ENCODE measurements at places on chromosomes 5 and 9.

DNA sequence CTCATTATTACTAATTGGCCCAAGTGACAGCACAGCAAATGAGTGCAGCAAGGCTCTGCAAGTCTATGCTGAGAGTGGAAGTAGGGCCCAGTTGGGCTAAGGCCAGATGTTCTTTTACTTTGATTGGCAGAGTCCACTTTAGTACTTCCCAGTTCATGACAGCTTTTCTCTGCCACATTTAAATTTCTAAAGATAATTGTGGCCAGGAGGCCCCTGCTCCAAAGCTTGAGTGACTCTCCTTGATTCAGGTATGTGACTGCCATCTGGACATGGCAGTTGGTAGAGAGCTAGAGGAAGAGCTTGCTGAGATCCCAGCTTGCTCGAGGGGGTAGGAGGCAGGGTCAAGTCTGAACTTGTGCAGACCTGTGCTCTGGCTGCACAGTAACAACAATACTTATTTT lies 154.1 kb downstream of the CARTPT start:
- no peak for DNase-seq

DNA sequence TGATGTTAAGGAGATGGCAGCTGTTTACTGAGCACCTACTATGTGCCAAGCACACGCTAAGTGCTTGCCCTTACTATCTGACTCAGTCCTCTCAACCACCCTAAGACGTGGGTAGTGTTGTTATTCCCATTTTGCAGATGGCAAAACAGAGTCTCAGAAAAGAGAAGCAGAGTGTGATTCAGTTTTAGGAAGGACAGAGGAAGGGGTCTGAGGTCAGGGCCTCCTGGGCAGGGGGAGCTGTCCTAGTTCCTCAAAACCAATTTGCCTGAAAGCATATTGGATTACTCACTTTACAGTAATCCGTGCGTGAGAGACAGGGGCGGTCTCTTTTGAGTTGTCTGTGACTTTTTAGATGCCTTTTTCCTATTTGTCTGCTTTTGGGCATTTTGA lies 23.2 kb downstream of the DNM1 start:
- no peak for DNase-seq

GRCh38 chr9:136557036-136557435 lies 11.2 kb upstream of the NOTCH1 start:
- no peak for DNase-seq

- DNase-seq = peak; percentile 28
Measured at GRCh38 chr9:137027369-137028262, at the start of gene ABCA2. Gene ABCA2 (minus strand): TSS chr9:137028237. CDS start chr9:137028140, 97 bp downstream.

DNA sequence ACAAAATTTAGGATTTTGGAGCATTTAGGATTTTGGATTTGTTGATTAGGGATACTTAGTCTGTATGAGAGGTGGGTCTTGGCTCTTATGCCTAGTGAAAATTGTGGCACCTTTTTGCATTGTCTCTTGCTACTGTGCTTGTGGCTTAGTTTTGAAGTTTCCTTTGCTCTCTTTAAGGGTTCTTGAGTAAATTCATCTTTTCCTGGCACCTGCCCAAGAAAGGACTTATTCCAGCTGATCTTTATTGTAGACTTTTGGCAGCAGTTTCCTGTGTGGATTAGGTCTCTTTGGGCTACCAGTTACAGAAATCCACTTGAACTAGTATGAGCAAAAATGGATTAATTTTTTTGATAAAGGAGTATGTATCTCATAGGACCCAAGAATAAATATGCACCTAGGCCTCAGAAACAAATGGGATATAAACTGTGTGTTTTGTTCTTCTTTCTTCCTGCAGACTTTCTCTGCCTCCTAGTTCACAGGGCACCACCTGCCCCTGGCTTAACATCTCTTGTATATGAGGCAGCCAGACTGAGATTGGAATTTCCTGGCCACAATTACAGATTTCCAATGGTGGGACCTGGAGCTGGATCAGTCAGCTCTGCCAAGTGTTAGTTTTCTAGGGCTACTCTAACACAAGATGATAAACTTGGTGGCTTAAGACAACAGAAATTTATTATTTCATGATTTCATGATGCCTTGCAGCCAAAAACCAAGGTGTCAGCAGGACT lies 44.6 kb downstream of the FOCAD start:
- no peak for DNase-seq

GRCh38 chr5:171770153-171770552 lies 15.5 kb upstream of the SMIM23 start:
- DNase-seq = no peak

DNA sequence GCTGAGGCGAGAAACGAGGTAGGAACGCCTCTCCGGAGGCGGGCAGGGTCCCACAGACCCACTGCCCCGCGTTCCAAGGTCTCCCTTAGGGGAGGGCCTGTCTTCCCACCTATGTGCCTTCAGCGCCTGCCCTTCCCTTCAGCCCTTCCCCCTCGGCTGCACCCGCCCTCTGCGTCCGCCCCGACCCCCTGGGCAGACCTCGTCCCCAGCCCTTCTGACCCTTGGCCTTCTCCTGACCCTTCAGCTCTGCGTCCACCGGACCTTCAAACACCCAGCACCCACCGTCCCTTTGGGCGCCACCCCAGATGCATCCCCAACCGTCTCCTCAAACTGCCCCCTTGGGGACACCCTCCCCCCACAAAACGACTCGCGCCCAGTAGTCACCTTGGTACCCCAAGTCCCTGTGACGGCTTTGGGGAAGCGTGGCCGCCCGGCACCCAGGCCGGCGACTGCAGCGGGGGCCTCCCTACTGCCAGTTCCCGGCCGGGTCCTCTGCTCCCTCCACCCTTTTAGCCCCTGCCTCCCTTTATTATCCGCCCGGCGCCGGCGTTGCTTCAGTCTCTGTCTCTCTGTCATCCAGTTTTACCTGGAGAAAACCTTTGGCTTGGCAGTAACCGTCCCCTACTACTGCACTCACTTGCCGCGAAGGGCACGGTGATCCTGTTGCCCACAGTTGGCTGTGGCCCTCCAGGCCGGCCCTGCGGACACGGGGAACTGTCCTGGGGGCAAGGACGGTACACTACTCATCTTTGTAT lies 421 bp downstream of the RUSC2 start:
- DNase-seq = peak; percentile 16

- DNase-seq = no peak
Measured at GRCh38 chr9:127637322-127637847, 25.3 kb downstream of the STXBP1 start.

GRCh38 chr5:66558560-66558959 lies 37.6 kb upstream of the MAST4 start:
- no peak for DNase-seq

GRCh38 chr5:76794871-76795270 lies 24.0 kb upstream of the F2RL1 start:
- DNase-seq = no peak

DNA sequence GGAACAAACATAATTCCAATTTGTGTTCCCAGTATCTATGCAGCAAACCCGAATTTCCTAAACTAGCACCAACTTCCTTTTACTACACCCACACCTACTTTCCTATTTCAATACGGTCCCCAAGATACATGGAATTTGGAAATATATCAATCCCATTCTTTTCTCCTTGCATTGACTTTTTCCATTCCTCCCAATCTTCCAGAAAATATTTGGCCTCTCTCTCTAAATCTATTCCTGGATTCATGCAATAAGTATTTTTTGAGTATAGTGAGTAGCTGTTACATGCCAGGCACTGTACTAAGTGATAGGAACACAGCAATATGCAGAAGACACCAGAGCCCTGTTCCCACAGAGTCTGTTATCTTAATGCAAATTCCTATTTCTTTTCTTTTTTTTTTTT lies 216.2 kb upstream of the PIK3R1 start:
- no peak for DNase-seq

DNA sequence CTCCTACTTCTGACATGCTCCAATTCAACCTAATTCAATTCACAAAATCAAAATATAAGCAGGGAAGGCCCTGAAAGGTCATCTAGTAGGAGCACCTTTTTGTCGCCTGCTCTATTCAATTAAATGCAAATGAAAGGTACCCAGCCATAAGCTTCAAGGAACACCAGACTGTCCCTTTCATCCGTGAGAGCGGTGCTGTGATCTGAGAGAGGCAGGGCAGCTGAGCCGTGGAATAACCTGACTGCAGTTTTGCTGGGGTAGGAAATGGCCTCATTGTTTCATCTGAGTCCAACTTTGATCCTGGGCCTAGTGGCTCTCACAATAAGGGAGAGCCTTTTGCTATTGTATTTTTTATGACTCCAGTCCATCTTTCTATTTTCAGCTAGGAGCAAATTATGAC lies 39.8 kb upstream of the GLRA1 start:
- DNase-seq = no peak

GRCh38 chr5:9468060-9468388 lies 77.9 kb downstream of the SEMA5A start:
- DNase-seq = no peak

- DNase-seq = no peak
Measured at GRCh38 chr9:120486347-120486746, 93.6 kb downstream of the CDK5RAP2 start.

- no peak for DNase-seq
Measured at GRCh38 chr5:34582371-34582770, 73.8 kb upstream of the RAI14 start.

DNA sequence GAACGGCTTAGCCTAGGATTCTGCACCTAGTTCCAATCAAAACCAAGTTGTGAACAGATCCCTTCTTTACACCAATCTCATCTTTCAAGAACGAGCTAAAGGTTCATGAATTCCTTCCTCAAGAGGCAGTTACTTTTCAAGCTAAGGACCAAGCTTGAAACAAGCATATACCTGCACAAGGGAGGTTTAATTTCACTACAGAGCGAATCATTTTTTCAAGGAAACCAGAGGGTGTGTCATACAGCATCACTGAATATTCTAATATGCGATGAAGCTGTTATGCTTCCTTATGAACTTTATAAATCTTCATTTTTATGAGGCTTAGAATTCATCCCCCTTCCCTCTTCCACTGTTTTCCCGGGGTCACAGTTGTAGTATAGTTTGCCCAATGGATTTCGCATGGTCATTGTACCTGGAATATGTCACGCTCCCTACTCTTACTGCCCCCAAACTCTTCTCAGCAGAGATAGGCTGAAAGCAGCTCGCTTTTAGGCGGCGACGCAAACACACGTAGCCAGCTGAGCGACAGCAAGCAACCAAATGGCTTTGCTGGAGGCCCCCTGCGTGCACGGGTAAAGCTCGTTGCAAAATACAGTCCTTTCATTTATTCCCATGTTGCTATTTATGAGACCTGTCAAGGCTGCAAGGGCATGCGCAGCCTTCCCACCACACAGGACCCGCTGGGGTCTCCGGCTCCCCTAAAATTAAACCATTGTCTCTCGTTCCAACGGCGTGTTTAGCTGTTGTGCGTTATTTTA lies 832 bp downstream of the LMBRD2 start:
- peak; percentile 8 for DNase-seq

DNA sequence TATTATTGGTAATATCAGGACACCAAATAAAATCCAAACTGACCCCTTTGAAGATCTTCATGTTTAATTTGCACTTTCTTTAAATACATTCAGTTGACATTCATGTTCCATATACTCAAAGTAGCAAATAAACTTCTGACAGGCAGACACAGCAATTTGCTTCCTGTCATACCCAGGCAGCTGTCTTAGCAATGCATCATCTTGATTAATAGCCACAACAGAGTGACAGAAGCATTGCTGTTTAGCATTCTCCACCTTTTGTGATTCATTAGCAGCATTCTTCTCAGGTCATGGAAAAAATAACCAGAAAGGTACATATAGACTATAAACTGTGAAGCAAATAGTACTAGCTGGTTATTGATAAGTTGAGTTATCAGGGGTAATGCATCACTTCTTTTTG lies 366.8 kb downstream of the CYLC2 start:
- no peak for DNase-seq

GRCh38 chr5:83993803-83994202 lies 273.1 kb upstream of the HAPLN1 start:
- no peak for DNase-seq

DNA sequence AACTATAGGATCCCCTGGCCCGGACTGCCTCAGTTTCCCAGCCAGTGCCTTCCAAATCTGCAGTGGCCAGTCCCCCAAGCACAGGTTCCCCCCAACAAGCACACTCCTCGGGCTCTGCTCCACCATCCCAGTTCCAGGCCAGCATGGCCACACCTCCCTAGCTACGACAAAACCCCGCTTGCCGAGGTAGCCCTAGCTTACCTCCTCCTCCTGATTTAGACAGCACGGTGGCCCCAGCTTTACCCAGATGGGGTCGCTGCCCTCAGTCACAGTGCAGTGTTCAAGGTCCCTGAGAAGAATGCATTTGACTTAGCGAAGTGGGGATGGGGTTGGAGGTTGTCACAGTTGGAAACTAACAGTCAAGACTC lies 40.8 kb upstream of the GARNL3 start:
- DNase-seq = no peak

GRCh38 chr9:97651646-97652045 lies 18.0 kb downstream of the NCBP1 start:
- no peak for DNase-seq

GRCh38 chr5:168137265-168137664 lies 154.2 kb upstream of the WWC1 start:
- no peak for DNase-seq

- no peak for DNase-seq
Measured at GRCh38 chr5:177354711-177355110, 3.0 kb upstream of the RGS14 start.

- DNase-seq = no peak
Measured at GRCh38 chr5:179892255-179892654, 15.4 kb downstream of the TBC1D9B start.

GRCh38 chr5:39447059-39447458 lies 22.3 kb upstream of the DAB2 start:
- no peak for DNase-seq

- DNase-seq = no peak
Measured at GRCh38 chr5:105952875-105953274, 1717.9 kb downstream of the EFNA5 start.

GRCh38 chr9:106288689-106289088 lies 574.3 kb upstream of the ZNF462 start:
- no peak for DNase-seq

DNA sequence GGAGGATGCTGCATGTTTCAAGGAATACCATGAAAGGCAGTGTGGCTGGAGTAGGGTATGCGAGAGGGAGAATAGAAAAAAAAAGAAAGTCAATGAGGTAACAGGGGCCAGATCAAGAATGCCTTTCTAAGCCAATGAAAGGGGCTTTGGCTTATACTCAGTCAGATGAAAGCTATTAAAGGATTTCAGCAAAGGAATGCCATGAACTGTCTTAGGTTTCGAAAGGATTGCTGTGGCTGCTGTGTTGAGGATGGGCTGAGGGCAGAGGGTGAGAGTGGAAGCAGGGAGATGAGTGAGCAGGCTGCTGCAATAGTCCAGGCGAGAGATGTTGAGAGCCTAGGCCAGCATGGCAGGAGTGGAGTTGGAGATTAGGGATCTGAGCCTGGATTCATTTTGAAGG lies 135.4 kb upstream of the CKMT2 start:
- DNase-seq = no peak

- DNase-seq = no peak
Measured at GRCh38 chr5:61625137-61625561, 293.1 kb downstream of the ZSWIM6 start.

GRCh38 chr9:79570448-79571308 lies 1.1 kb upstream of the TLE4 start:
- DNase-seq = peak; percentile 56

- DNase-seq = no peak
Measured at GRCh38 chr5:77863181-77863580, 87.0 kb upstream of the TBCA start.

- no peak for DNase-seq
Measured at GRCh38 chr5:174559141-174559540, 165.2 kb upstream of the MSX2 start.

Data from neural crest cell (in vitro differentiated cells).